ENCODE measurements at places on chromosomes 1 and 21.

DNA sequence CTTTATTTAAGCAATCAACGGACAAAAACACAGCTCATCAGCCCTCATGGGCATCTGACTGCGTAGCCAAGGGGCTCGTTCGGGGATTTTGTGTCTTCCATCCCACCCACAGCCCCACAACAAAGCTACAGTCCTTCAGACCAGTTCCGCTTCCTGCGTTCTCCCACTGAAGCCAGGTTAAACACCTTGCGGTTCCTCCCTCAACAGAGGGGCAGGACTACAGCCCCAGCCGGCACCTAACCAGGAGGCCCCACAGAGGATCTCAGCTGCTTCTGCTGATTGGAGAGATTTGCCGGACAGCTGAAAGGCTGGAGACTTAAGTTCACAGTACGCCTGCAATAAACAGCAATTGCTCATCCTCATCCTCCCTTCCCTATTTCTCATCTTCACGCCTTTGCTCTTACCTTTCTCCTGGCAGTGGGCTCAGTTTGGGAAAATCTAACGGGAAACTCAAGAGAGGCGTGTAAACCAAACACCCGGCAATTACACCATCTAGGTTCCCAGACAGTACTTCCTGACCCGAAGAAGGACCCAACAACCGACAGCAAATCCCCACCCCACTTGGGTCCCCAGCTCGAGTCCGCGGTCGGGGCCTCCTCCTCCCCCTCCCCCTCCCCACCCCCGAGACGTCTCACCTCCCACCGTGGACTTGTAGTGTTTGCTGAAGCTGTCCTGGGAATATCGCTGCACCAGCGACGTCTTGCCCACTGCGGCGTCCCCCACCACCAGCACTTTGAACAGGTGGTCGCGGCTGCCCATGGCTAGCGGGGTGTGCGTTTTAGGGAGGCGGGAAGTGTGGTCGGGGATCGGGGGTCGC, 876 bp downstream of the RAB29 start:
- no peak for DNase-seq

DNA sequence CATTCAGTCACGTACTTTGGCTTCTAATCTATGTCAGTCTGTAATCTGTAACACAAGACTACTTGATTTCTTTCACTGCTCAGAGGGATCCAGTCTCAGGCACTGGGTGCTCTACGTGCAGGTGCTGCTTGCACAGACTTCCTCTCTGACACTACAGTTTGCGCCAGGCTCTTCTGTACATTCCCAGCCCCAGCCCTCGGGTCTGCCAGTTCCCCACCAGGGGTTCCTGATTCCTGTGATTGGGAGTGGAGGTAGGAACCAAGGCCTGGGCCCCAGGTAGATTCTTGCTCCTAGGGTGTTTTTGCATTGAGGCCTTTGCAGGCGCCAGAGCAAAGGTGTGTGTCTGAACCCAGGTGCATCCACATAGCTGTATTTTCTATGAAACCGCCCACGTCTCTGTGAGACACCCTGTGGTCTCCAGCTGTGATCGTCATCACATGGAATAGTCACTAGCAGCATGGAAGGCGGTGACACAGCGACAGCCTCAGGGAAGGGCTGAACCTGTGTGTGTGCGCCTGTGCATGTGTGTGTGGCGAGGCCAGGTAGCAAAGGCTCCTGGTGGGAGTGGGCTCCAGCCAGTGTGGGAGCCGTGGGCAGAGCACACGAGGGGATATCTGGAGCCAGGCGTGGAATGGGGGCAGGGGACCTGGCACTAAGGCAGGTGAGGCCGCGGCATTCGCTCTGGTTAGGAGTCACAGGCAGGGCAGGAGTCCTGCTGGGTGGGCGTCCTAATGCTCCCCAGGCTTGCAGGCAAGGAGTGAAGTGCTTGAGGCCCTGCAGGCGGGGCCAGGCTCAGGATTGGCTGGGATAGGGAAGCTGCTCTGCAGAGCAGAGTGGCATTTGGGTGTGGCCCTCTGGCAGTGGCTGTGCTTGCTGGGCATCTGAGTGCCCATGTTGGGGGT, 5.2 kb downstream of the GJC2 start:
- no peak for DNase-seq

- DNase-seq = no peak
Observed at GRCh38 chr1:173176246-173176645, 30.9 kb downstream of the TNFSF4 start.

- DNase-seq = no peak
Observed at GRCh38 chr1:30043256-30043655, 680.1 kb downstream of the MATN1 start.

DNA sequence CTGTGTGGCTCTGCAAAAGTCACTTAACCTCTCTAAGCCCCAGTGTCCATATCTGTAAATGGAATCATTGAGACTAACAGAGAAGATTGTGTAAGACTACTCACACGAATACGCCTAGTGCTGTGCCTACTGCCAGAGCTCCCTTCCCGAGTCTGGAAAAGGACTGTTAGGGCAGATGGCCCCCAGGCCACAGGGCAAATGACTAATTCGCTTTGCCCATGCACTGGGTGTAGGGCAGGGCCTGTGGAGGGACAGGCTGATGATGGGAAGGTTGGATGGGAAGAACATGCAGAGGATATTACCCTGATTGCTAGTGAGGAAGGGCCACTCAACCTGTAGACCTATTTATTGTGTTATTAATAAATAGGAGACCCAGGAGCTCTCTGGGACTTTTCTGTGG, 4.2 kb upstream of the GPR61 start:
- DNase-seq = no peak

- peak; percentile 87 for DNase-seq
Observed at GRCh38 chr1:50110656-50111055, 1.9 kb downstream of the ELAVL4 start.

GRCh38 chr1:213179784-213180183, 128.7 kb downstream of the RPS6KC1 start:
- no peak for DNase-seq

Data from NCI-H187 treated with DMSO at 0.1 percent for 48 hours (cell line).